ENCODE measurements at places on chromosomes 5 and 9. TPM values are rescaled to one million over a fixed set of nuclear protein-coding genes. Genes with fewer than 3 reads are reported as not detected.
A peak's percentile ranks its signal among the peaks of the same experiment; 100 is the strongest.

The PCDHGA1 gene
- total RNA-seq, result 0.78 TPM

GRCh38 chr9:136684339-136684738 is 2.9 kb downstream of the AGPAT2 start:
- DNase-seq, result no peak

- no peak for DNase-seq
These were observed 68.1 kb upstream of the FBXL7 start for GRCh38 chr5:15431923-15432322.

The FAXDC2 gene
- total RNA-seq, result 0.47 TPM

The CDC14B gene
- 15.8 TPM for total RNA-seq

DNA sequence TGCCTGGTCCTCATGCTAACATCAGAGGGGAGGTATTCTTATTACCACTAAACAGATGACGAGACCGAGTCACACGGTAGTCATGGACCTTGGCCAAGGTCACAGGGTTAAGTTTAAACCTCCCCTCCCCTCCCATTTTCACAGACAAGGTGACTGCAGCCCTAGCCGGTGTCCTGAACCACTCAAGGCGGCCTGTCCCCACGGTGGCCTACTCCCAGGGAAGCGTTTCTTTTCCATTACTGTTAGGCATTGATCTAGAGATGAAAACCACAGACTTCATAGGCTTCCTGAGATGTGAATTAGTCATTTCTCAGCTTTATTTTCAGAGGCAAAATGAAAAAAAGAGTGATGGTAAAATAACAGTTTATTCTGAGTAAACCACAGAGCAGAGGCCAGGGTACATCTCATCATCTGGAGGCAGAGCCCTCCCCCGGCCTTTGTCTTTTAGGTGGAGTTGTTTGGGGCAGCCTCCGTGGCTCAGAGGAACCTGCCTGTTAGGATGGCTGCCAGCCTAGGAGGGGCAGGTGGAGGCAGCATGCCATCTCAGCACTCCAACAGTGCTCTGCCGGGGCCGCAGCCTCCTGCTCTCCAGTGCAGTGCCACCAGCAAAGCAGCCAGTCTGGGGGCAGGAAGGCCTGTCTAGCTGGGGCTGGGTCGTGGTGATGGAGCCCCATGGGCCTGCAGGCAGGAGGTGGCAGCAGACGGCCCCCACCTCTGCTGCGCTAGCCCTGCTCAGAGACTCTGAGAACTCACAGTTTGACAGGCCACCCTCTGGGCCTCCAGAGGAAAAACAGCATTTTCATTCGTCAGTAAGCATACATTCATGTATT is 71.2 kb downstream of the RAPGEF1 start:
- DNase-seq, result peak; percentile 74

The IL13 gene
- not detected for total RNA-seq

DNA sequence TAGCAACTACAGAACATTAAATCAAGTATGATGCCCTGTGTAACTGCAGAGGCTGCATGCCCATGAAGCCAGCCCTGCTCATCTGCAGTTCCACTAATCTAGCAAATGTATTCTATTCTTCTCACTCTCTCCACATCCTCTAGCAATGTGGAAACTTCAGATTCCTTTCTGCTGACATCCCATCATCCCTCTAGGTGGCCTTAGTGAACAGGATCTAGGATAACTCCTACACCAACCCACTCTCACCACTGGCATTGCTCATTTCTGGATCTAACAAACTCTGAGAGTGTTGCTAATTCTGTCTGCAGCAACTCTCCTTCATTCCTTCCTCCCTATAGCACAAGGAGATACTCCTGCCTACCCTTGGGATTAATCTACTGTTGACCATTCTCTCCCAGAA is 80.8 kb downstream of the FAM81B start:
- DNase-seq, result no peak

GRCh38 chr9:94697972-94698581 is 28.4 kb upstream of the AOPEP start:
- DNase-seq, result no peak

The RAI14 gene
- 2.6 TPM for total RNA-seq

The BTNL8 gene
- total RNA-seq, result not detected

DNA sequence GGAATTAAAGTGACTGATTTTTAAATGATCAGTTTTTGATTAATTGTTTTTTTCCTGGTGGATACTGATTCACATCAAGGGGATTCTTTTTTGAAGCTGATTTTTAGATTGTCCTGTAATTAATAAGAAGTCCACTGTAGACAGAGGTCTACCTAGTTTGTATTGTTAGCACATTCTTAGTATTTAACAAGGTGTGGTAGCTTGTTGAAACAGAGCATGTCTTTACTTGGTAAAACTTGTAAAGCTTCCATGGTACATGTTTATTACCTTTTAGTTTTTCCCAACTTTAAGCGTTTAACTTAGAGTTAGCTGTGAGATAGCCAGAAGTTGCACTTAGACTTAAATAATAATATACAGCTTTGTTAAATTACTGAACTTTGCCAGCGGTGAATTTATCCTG is 1.5 kb downstream of the BTF3 start:
- no peak for DNase-seq

The DMRT3 gene
- total RNA-seq, result not detected

The CENPP gene
- total RNA-seq, result 0.55 TPM

DNA sequence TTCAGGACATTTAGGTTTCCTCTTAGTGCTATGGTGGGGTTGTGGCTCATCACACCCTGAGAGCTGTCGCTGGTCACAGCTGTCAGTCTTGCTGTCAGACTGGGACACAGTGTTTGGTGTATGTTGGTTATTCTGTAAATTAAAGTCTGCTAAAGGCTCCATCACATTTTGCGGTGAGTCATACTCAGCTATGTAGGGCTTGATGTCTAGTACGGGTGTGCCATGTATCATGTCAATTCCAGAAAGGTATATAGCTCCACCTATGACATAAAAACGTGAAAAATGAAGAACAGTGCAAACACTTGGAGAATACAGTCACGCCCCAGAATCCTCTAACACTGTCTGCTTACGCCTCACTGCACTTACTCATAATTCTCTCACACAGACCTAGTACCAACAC is 11.9 kb downstream of the TRMO start:
- no peak for DNase-seq

GRCh38 chr5:132859889-132860437 is 6.3 kb downstream of the GDF9 start:
- no peak for DNase-seq

GRCh38 chr5:56667692-56668091 is 147.7 kb upstream of the MAP3K1 start:
- no peak for DNase-seq

GRCh38 chr9:100377015-100377414 is 24.3 kb upstream of the TEX10 start:
- DNase-seq, result no peak

DNA sequence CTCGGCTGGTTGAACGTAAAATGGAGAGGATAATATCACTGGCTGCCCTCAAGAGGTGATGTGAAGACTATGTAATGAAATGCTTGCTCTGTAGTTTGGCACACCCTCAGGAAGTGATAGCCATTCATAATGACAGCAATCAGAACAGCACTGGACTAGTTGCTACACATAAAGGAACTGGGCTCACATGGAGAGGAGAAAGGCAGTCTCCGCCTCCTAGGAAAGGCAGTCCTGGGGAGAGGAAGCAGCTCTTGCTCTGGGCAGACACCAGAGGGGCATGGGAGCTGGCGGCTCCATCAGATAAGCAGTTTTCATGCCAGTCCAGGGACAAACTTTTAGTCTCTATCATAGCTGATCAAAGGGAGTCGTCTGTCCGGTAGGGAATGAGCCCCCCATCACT is 46.9 kb downstream of the ARHGEF37 start:
- DNase-seq, result no peak

The OR1Q1 gene
- not detected for total RNA-seq

DNA sequence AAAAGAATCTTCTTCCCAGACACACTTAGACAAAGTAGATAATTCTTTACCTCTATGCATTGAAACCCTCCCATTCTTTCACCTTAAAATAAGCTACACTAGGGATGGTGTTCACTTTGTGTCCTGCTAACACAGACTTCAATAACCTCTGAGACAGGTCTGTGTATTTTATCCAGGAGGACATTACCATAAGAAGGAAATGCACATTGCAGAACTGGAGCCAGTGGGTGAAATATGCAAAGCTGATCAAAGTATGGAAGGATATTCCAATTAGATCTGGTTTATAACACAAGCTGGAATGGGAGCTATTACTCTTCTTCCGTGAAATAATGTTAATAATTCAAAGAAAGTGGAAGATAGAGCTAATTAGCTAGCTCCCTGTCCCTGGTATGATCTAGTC is 204.1 kb downstream of the BRINP1 start:
- DNase-seq, result no peak

The GPR150 gene
- 1.5 TPM for total RNA-seq

The SEMA6A gene
- not detected for total RNA-seq

DNA sequence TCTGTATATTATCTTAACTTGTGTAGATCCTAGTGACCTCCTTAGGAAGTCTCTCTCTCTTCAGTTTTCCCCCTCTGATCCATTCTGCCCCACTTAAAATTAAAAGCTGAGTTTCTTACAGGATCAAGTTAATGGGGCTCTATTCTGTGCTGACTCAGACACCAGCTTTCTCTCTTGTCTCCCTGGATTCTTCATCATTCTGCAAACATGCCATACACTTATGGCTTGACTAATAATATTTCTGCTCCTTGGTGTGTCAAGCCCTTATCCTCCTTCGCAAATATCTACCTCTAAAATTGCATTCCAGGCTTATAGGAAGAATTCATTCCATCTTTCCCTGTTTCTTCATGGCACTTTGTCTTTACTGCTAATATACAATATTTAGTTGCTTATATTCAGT is 18.1 kb downstream of the LRRC70 start:
- no peak for DNase-seq

- no peak for DNase-seq
These were observed 53.2 kb upstream of the UBTD2 start for GRCh38 chr5:172336676-172337285.

DNA sequence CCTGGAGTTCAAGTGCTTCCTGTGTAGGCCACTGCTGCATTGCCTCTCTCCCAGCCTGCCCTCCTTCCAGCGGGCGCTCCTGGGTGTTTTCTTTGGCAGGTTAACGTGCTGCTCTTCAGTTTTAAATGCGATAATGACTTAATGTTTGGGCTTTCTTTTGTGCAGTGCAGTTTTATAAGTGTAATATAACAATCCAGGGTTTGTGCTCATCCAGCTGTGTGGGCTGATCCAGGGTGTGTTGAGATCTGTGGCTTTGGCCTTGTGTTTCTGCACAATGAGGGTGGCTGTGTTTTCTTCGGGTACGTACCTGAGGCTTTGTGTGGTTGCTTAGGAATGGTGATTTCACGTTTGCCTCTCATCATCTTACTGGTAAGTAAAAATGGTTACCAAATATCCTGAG is 50.6 kb downstream of the PCSK5 start:
- DNase-seq, result no peak

DNA sequence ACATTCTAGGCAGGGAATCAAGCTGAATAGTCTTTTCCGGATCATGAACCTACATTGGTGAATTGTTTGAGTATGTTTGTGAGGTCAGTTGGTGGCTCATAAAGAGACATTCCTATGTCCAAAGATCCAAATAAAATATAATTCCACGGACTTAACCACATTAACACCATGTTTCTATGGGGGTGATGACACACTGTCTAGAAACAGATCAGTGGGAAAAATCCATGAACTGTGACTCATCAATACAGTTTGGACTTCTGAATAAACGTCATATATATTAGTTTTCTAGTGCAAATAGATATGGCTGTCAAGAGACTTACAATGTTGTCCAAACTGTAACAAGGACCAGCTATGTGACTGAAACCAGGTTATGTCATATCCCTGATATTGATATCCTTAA is 509.9 kb upstream of the TYRP1 start:
- DNase-seq, result no peak

The SMC2 gene
- 10.4 TPM for total RNA-seq

The OBP2A gene
- total RNA-seq, result not detected

DNA sequence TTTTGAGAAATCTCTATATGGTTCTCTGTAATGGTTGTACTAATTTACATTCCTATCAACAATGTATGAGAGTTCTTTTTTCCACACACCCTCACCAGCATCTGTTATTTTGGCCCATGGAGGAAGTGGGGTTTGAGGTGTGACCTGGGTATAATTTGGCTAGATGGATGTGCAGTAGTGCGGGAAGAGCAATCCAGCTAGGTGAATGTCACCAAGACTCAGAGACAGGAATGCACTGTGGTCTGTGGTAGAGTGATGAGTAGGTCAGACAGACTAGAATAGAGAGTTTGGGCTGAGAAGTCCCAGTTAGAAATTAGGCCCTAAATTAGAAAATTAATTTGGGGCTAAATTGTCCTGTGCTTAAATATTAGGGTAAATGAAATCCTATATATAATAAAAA is 32.8 kb upstream of the PIP5K1B start:
- DNase-seq, result no peak

- no peak for DNase-seq
These were observed 333.8 kb upstream of the MPDZ start for GRCh38 chr9:13613296-13613695.

- DNase-seq, result no peak
These were observed 60.6 kb upstream of the GRIA1 start for GRCh38 chr5:153429761-153430380.

DNA sequence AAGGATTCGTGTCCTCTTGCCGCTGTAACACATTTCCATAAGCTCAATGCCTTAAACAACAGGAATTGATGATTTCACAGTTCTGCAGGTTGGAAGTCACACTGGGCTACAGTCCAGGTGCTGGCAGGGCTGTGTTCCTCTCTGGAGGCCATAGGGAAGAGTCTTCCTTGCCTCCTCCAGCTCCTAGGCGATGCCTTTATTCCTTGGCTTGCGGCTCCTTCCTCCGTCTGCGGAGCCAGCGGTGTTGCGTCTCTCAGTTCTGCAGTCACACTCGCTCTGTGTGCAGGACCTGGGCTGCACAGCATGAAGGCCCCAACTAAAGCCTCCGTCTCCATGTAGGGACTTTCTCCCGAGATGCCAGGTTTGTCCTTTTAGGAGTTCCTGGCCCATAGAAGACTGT is 70.0 kb downstream of the IL6ST start:
- DNase-seq, result no peak

GRCh38 chr5:180611140-180611850 is 20.0 kb upstream of the SCGB3A1 start:
- DNase-seq, result no peak

DNA sequence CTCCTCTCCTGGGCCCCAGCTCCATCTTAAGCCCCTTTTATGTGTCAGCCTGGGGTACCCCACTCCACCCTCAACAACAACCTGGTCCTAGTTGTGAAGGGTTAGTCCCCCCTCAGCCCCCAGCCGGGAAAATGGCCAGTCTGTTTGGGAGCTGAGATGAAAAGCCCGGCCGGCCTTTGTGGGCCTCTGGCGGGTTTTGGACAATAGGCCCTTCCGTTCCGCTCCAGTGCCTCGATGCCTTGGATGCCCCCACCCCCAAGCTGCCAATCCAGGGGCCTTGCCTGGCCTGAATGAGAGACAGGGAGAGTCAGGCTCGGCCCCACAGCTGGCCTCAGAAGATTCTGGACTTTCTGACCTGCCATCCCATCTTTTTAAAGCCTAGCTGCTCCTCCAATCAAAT is 9.2 kb downstream of the CNTFR start:
- no peak for DNase-seq

- DNase-seq, result no peak
These were observed 1.7 kb downstream of the LAMC3 start for GRCh38 chr9:131010482-131011273.

The BAG1 gene
- 53.5 TPM for total RNA-seq

GRCh38 chr5:54616031-54616430 is 98.5 kb downstream of the SNX18 start:
- no peak for DNase-seq

All from CD4-positive, alpha-beta memory T cell (primary cell).